ENCODE measurements at places on chromosomes 2 and 18. TPM values are rescaled to one million over a fixed set of nuclear protein-coding genes. Genes with fewer than 3 reads are reported as not detected.

Gene RGPD4
- total RNA-seq = not detected

Gene ARHGAP15
- not detected for total RNA-seq

Gene MARCO
- total RNA-seq = not detected

Gene VPS4B
- 21.6 TPM for total RNA-seq

Gene FKBP1B
- 11.8 TPM for total RNA-seq

Measured in A549 treated with AZD2906 at 1 μM for 4 hours (cell line).